ENCODE measurements at places on chromosomes 13 and 19.

- DNase-seq = no peak
Measured at GRCh38 chr13:40792284-40793051, 3.1 kb downstream of the SLC25A15 start.

GRCh38 chr13:33676045-33676989 lies 141.6 kb upstream of the RFC3 start:
- DNase-seq = peak; percentile 80

DNA sequence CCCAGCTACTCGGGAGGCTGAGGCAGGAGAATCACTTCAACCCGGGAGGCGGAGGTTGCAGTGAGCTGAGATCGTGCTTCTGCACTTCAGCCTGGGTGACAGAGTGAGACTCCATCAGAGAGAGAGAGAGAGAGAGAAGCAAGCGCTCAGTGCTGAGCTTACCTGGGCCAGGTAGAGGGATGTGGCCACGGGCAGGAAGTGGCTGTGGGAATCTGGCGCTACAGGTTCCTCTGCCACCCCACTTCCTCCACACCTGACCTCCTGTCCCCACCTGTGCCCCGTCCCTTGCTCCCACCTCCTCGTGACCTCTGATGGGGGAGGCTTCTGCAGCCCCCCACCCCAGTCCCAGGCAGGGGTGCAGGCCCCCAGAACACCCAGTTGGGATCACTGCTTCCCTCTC lies 1.0 kb upstream of the NCCRP1 start:
- DNase-seq = peak; percentile 74

DNA sequence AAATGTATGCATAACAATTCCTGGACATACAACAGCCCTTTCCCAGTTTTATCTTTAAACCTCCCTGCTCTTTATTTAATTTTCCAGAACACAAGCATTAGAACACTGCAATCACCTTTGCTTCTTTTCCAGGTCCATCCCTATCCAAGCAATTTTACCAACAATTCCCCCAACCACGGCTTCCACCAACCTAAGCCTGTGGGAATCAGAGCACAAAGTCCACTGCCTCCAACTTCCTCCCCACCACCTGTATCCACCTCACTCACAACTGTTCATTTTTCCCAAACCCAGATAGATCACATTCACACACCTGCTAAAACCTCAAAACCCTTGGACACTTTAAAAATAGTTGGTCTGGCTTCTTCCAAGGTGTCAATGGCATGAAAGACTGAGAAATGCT lies 39.5 kb downstream of the FOXO1 start:
- no peak for DNase-seq

- DNase-seq = no peak
Measured at GRCh38 chr13:30791354-30792001, 56.1 kb downstream of the ALOX5AP start.

DNA sequence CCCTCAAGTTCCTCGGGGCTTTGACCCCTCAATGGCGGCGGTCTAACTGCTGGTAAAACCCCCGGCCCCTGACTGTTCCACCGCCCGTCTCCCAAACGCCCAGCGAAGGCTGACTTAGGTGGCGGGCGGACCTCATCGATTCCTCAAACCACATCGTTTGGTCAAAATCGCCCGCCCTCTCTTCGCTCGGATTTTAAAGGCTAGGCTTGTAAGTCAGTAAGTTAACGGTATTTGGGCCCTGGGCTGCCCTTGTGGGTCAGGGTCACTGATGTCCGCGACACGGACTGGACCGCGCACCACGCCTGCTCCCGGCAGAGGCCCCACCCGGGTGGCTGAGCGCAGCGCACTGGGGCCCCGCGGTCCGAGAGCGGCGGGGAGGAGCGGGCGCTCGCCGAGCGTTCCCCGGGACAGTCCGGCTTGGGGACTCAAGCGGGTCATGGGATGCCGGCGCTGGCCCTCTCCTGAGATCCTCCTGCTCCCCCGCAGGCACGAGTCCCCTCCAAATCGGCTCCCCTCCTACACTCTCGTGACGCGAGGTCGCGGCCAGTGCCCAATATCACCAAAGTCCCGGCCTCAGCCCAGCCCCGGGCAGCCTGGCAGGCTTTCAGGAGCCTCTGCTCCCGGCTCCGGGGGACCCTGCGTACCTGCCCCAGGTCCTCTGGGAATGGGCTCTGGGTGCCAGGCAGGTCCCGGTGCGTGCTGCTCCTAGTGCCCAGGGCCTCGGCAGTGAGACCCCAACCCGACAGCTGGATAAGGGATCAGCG lies 1.0 kb downstream of the FLT1 start:
- DNase-seq = peak; percentile 45

- no peak for DNase-seq
Measured at GRCh38 chr13:26991508-26992181, 180.0 kb downstream of the USP12 start.

DNA sequence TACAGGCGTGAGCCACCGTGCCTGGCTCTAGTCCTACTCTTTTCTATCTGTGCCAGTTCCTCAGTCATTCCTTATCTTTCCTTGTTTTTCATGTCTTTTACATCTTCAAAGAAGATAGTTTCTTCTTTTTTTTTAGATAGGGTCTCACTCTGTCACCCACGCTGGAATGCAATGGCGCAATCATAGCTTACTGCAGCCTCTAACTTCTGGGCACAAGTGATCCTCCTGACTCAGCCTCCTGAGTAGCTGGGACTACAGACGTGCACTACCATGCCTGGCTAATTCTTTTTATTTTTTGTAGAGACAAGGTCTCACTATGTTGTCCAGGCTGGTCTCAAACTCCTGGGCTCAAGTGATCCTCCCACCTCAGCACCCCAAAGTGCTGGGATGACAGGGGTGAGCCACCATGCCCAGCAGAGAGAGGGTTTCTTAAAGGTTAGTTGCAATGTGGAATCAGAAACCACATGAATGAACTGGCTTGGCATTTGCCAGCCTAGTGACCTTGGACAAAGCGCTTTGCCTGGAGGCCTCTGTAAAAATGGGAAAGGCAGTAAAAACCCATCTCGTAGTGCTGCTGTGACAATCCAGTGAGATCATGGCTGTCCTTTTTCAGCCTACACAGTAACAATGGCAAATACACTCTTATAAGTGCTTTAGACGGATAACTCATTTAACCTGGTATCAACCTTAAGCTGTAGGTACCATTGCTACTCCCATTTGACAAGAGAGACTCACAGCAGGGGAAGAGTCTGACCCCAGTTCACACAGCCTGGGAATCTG lies 3.9 kb downstream of the ACP7 start:
- no peak for DNase-seq

- DNase-seq = peak; percentile 82
Measured at GRCh38 chr13:41061914-41062837, 867 bp downstream of the WBP4 start.

- DNase-seq = no peak
Measured at GRCh38 chr19:42246922-42247639, 4.7 kb upstream of the GSK3A start.
